ENCODE measurements at places on chromosomes 11 and 22.

DNA sequence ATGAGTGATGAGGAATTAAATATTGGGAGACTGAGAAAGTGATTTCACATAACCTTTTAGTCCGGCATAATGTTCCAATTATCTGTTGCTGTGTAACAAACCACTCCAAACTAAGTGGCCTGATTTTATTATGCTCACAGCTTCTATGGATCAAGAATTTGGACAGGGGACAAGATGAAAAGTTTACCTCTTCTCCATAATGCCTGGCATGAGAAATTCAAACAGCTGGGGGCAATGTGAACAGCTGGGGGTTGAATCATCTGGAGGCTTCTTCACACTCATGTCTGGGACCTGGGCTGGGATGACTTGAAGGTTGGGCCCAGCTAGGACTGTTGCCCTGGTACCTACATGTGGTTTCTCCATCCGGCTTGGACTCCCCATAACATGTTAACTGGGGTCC lies 99.4 kb upstream of the DRD2 start:
- no peak for DNase-seq

GRCh38 chr11:130513132-130513531 lies 64.7 kb downstream of the ADAMTS15 start:
- DNase-seq: no peak

DNA sequence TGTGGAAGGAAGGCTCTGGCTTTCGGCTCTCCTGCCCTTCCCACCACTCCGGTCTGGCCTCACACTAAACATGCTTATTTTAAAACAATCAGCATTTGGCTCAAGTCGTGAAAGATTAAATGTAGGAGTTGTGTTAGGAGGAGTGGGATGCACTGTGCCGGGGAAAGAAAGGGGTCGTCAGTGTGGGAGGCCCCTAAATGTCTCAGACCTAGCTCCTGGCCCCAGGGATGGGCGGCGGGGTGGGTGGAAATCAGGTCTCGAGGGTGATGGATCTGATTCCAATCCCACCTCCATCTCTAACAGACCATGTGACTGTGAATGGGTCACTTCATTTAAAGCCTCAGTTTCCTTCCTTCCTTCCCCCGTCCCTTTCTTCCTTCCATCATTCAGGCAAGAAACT lies 6.9 kb upstream of the SHISAL1 start:
- DNase-seq: no peak

DNA sequence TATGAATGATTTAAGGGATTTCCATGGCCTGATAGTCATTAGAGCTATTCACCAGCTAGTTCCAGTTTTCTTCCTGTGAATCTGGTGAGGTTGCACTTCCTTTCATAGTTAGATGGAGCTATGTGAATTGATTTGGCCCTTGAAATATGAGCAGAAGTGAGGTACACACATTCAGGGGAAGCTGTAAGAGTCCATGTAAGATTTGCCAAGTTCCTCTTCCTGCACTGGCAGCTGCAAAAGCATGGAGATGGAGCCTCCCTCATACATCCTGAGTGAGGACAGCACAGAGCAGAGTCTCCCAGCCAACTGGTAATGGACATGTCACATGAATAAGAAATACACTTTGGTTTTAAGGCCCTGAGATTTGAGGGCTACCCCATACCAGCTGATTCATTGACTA lies 111.7 kb downstream of the CD44 start:
- DNase-seq: no peak

- no peak for DNase-seq
Observed at GRCh38 chr22:43262990-43263644, 76.2 kb upstream of the TTLL12 start.

DNA sequence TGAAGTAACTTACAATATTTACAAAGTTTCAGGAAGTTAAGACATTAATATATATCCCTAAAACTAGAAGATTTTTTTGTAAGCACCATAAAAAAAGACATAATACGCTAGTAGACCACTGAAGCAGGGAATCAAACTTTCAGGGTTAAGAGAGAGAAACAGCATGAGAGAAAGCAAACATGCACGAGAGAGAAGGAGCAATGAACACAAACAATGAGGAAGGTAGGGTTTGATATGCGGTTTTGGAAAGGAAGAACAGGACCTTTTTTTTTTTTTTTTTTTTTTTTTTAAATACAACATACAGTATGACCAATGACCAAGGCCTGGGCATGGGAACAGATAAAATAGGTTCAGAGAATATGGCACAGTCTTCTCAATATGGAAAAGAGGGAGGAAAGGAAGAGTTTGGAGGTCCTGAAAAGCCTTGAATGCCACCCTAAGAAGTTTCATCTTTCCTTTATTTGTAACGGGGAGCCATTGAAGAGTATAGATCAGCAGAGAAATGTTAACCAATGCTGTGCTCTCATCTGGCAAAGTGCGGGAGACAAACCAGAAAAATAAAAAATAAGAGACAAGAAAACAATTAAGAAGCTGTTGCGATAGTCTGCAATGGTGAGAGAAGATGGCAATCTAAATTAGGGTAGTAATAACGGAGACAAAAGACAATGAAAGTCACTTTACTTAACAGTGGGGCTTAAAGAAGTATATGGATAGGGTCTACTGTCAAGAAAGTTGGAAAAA lies 101.0 kb downstream of the USP35 start:
- DNase-seq: no peak

DNA sequence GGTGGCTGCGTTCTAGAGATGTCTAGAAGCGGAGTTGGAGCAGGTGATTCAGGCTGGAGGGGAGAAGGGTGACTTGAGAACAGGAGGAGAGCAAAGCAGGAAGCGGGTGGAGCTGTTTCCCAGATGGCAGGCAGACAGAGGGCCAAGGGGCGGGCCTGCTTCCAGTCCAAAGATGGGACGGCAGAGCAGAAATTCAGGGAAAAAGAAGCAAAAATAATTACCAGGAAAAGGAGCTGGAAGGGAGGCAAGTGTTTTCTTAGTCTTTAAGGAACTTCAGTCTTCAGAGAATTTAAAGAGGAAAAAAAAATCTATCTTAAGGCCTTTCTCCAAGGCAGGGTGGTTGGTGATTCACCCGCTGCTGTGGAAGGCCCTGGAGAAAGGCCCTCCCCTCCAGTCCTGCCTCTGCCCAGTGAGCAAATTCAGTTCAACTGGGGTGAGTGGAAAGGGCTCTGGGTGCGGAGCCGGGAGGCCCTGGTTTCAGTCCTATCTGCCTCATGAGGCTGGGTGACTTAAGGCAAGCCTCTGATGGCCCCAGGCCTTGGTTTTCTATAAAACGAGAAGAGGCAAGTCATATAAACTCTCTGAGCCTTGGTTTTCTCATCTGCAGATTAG lies 4.5 kb upstream of the CREB3L1 start:
- DNase-seq: no peak

DNA sequence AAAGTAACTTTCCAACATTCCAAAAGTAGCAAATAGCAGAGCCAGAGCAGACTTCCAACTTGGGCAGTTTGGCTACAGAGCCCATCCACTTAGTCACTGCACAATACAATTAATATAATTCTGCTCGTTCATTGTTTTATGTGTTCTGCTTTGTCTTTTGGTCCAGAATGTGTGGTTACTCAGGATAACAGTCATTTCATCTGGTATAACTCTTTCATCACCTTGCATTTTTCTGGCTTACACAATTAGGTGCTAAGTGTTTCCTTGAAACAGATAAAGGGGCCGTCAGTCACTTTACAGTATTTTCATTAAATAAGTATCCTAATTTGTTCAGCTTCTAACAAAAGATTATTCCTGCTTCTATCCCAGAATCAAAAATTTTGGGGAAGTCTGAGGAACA lies 87.2 kb downstream of the LARGE2 start:
- DNase-seq: no peak

DNA sequence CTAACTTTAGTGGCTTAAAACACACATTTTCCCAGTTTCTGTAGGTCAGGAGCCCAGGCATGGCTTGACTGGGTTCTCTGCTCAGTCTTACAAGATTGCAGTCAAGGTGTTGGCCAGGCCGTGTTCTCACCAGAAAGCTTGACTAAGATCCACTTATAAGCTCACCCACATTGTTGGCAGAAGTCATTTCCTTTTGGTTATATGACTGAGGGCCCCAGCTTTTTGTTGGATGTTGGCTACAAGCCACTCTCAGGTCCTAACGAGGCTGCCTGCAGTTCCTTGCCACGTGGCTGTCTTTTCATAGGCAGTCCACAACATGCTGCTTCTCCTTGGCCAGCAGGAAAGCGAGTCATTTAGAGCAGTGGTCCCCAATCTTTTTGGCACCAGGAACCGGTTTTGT lies 79.3 kb upstream of the CRTAM start:
- no peak for DNase-seq

DNA sequence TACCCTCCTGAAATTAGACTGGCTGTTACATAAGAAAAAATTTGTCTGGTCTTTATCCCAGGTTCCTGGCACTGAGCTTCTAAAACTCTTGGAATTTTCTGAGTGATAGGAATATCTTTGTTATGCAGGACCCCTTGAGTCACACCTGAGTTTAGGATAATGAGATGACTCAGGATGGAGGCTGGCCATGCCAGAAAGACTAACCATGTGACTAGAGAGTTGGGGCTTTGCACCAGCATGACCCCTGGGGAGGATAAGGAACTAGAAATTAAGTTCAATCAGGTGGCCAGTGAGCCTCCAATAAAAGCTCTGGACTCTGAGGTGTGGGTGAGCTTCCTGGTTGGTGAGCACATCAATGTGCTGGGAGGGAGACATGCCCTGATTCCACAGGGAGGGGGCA lies 88.1 kb downstream of the XRRA1 start:
- no peak for DNase-seq

DNA sequence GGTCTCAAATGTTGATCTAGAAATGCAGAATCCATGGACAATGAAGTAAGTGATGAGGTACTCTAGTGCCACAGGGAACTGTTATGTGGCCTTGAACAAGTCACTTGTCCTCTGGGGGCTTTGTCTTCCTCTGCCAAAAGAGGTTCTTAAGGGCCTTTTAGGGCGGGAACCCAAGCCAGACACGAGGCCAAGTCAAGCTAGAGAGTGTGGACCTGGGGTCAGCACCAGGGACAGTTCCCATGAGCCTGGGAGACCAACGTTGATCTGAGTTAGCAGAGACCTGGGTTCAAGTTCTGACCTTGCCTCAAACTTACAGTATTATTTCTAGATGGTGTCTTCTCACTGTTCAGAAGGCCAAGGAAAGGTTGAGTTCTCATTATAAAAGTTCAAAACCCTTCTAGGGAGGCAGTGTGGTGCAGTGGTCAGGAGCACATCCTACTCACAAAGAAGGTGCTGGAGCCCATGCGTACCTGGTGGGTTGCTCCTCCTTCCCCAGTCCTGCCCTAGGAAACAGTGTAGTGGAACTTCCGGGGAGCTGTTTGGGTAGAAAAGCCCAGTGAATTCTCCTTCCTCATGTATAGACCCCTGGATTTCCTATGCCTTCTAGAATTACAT lies 121.5 kb downstream of the CHST1 start:
- no peak for DNase-seq

GRCh38 chr22:49689255-49689770 lies 138.4 kb downstream of the BRD1 start:
- no peak for DNase-seq

DNA sequence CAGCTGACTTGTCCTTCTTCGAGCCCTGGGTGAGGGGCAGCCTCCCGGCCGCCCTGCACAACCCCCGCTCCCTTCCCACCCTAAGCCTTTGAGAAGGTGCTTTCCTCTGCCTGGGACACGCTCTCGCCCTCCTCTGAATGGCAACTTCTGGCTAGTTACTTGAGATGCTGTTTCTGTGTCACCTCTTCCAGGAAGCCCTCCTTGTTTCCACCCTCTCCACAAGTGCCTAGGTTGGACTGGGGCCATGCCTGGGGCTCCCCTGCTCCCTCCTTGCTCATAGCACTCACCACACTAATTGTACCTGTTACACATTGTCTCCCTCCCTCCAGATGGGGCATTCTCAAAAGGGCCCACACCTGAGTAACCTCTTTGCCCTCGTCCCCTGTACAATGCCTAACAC lies 72.2 kb downstream of the SCUBE1 start:
- DNase-seq: no peak

DNA sequence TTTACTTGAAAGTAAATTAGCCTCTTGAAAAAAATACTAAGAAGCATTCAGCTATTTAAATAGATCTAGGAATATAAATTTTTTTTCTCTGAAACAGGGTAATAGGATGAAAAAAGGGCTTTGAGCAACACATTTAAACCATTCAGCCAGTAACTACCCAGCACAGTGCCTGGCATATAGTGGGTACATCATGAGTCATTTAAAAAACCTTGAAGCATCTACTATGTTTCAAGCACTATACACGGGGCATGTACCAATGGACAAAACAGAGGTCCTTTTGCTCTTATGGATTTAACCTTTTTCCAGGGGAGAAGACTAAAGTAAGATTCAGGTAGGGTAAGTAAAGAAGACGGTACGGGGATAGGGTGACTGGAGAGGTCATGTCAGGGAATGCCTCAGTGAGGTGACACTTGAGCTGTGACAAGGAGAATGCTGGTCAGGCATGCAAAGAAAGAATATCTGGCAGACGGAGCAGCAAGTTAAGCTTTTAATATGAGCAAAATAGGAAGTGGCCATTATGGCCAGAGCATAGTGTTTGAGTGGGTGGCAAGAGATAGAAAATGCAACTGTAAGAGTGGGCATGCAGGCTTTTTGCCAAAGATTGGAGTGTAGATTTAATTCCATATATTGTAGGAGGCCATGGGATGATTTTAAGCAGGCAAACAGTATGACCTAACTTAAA lies 101.1 kb downstream of the HIPK3 start:
- no peak for DNase-seq

DNA sequence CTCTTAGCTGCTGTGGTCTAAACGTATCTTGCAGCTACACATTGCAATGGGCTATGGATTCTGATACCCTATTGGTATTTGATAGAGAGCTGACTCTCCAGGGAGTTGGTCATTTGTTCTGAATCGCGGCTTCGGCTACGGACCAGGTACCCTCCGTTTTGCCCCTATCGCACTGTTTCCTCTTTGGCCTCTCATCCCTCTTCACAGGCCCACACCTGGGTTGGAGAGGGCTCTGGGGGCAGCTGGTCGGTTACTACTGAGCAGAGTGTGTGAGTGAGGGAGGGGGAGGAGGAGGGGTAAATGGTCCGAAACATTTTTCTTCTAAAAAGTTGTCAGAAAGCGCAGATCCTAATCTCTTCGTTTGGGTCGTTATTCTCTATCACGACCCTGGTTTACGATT lies 48.8 kb upstream of the HSD17B12 start:
- DNase-seq: no peak

- DNase-seq: no peak
Observed at GRCh38 chr11:36380296-36381014, 84.4 kb downstream of the PRR5L start.

- DNase-seq: peak; percentile 60
Observed at GRCh38 chr22:42967933-42968332, 47.0 kb downstream of the PACSIN2 start.

GRCh38 chr22:48513446-48513845 lies 1314.2 kb downstream of the BRD1 start:
- no peak for DNase-seq
